ENCODE measurements at places on chromosomes 16 and 17.

DNA sequence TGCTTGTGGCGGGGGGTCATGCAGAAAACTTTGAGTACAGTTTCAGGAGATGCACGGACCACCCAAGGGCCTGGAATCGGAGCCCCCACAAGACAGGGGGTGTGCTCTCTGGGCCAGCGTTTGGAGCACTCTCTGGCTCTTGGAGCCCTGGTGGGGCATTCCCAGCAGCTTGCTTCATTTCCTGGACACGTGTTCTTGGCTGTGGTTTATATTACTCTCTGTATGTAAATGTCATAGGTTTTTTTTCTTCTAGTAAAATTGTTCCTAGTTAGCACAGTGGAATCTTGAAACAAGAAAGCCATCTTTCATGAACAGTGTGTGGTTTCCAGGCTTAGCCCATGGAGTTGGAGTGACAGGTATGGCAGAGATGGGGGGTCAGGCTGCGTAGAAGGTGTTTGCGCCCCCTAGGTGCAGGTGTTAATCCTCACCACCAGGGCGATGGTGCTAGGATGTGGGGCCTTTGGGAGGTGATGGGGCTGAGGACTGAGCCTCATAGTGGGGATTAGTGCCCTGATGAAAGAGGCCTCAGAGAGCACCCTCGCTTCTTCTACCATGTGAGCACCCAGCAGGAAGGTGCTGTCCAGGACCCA lies 79.8 kb downstream of the JPH3 start:
- DNase-seq, result no peak

- no peak for DNase-seq
Observed at GRCh38 chr16:82298472-82298871, 128.4 kb upstream of the MPHOSPH6 start.

DNA sequence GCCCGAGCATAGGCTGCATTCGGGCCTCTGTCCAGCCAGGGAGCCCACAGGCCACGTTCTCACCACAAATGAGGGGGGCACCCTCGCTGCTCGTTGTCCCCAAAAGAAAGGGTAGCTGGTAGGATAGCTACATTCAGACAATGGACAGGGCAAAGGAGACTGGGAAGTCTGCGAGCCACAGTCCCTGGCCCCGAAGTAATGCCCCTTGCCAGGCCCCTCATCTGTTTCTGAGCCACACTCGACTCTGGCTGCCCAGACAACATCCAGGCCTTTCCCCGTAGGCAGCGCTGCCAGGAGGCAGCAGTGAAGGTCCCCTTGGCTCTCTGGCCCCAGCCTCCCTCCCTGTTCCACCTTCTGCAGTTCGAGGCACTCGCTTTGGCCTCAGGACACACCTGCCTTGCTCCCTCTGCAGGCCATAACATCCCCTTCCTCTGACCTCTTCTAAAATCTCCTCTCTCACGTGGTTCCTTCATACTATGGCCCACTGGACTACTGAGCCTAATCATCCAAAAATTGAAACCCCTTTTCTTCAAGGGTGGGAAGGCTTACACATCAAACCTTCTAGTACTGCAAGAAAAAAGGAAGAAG lies 12.2 kb downstream of the AIPL1 start:
- no peak for DNase-seq

GRCh38 chr17:76088041-76088867 lies 9.3 kb downstream of the ZACN start:
- no peak for DNase-seq

DNA sequence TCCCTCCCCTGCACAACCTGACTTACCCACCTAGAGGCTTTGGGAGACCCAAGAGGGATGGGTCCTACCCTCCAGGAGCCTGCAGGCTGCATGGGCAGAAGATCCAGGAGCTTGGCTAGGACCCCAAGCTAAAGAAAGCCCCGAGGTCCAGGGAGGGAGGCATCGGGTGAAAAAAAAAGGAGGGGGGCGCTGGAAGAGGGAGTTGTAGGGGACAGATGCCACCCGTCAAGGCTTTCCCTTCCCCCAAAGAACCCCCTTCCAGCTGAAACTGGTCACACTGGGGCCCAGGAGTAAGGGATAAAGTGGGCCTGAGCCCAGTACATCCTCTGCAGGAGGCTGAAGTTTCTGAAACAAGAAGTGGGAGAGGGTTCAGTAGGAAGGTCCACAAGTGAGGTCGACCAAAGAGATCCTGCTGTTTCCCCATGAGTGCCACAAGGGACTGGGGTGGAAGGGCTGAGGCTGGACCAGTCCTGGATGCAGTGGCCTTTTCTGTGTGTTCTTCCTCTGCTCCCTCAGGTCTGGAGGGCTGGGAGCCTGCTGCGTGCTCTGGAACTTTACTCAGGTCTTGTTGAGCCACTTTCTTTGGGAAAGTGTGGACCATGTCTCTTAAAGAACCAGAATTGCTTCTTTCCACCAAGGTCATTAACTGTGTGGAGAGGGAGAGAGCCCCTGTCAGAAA lies 14.2 kb upstream of the CBFB start:
- DNase-seq, result no peak

GRCh38 chr17:3213587-3213986 lies 6.1 kb downstream of the OR1A1 start:
- no peak for DNase-seq

DNA sequence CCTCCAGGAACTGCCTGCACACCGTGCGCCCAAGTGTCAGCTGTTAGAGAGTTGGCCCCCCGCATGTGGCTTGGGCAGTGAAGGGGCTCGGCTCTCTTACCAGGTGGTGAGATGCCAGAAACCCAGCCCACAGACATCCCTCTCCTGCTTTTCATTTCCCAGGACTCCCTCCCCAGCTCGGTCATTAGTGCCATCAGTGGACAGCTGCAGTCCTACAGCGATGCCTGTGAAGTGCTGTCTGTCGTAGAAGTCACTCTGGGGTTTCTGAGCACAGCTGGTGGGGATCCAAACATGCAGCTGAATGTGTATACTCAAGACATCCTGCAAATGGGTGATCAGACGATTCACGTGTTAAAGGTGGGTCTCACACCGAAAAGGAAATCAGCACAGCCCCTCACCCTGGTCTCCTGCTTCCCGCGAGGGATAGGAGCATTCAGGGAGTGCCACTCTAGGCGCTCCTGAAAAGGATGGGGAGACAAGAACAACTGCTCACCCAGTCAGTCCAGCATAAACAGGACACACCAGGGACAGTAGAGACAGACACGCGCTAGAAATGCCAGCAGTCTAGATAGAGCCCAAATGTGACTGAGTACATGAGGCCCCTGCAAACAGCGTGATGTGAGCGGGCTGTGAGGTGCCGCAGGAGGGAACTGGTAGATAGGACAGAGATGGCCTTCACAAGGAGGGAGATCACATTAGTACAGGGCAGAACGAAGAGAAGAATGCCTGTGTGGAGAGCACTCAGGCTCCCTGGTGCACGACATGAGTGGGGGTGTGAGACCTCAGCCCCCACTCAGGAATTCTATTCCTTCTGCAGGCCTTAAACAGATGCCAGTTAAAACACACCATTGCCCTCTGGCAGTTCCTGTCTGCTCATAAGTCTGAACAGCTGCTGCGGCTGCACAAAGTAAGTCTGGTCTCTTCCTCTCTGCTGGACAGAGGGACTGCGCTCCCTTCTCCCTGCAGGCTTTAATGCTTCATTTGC lies 25.7 kb upstream of the ENDOV start:
- DNase-seq, result no peak

DNA sequence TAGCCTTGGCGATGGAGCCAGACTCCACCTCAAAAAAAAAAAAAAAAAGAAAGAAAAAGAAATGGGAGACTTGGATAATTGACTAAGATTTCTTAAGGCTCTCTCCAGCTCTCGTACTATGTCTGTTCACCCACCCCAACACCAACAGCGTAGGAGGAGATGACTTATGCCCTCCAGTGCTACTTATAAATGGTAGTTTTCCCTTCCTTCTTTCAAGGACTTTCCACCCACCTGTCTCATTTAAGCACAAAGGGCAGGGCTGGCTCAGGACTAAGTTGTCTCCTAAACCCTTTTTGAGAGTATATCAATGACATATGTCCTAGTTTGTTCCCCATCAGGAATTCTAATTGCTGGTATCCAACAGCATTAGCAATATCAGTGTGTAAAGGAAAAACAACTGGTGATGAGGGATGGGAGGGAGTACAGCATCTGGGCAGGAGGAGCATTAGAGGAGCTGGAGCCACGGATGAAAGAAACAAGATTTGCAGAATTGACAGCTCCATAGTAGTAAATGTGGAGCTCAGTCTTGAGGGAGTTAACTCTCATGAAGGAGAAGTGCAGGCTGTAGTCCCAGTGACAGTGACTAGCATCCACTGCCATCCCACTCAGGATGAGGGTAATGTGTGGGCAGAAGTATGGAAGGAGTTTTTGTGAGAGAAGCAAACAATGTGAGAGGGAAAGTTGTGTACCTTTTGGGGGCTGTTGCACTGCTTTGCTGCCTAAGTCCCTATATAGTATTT lies 17.2 kb downstream of the UBE2Z start:
- no peak for DNase-seq

DNA sequence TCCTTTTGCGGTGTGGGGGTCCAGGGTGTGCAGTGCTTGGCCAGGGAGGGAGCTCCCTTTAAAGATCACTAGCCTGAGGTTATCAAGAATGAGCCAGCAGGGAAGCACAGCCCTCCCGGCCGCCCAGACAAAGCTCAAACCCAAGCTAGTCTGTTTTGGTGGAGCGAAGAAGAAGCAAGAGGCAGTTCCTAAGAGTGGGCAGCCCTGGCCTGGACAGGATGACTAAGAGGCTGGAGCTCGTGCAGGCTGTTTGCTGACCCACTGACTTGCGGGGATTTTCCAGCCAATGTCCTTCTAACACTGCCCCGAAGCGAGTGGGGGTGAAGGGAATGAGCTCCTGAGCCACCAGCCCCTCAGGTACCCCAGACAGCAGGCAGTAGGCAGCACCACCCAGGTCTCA lies 134.4 kb downstream of the COPRS start:
- DNase-seq, result no peak

DNA sequence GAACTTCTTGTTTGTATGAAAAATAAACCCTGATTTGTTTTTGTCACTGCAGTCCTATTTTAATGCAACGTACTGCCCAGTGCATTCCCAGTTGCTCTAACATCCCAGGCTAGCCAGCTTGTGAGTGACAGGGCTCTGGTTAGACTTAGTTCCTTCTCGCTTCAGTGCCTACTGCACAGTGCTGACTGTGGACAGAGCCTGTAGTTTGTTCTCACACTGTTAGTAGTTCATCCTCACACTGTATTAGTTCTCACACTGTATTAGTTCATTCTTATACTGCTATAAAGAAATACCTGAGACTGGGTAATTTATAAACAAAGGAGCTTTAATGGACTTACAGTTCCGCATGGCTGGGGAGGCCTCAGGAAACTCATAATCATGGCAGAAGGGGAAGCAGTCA lies 116.6 kb upstream of the SALL1 start:
- no peak for DNase-seq

- DNase-seq, result no peak
Observed at GRCh38 chr16:57277586-57277985, 6.9 kb downstream of the PLLP start.

DNA sequence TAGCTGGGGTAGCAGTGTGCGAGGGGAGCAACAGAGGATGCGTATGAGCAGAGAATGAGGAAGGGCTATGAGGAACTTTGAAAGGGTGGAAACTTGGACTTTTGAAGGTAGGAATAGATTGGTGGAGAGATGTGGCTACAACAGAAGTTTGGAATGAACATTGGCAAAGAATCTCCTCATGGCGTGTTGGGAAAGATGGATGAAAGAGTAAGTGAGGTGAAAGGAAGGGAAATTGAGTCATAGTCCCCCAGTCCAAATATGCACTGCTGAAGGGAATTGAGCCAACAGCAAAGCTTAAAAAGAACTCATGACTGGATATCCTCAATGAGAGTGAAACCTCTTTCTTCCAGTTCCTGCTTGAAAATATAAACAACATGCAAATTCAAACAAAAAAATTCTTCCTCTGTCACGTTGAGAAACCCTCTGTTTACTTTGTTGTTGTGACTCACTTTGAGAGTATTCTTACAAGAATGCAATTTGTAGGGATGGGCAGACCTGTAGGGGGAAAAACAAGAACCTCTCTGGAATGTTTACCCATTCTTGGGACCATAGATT lies 313.2 kb upstream of the KCNJ16 start:
- DNase-seq, result no peak
